ENCODE measurements at places on chromosomes 4 and X.

DNA sequence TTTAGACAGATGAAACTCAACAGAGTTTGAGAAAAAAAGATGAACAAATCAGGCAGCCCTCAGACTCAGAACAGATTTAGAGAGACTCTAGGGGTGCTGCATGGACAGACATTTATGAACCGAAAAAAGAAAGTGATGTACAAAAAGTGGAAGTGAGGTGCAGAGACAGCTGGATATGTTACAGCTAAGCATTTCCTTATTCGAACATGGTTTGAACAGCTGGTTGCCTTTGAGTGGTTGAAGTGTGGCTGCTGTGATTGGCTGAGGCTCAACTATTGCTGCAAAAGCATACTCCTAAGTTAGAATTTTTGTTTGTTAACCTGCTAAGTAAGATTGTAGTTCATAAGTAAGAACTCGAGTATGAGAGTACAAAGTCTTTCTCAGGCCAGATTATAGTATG is 331.5 kb upstream of the PABPC4L start:
- no peak for DNase-seq

GRCh38 chr4:53497487-53498244 is 93.6 kb downstream of the LNX1 start:
- DNase-seq = no peak

DNA sequence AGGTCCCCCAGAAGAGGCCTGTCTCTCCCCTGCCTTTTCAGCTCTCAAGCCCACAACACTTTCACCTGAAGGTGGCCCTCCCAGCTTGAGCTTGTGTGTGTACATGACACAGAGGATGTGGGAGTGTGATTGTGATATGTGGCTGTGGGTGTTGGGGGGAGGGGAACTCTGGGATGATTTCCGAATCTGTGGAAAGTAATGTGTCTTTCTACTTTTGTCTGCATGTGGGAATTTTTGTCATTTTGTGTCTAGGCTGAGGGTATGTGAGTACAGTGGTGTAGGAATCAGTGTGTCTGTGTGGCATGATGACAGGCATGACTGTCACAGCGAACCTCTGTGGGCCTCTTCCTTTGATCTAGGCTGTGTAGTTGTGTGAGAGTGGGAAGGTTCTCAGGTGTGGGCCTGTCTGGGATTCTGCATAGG is 6.4 kb downstream of the SYP start:
- DNase-seq = no peak

- no peak for DNase-seq
These were observed 323.3 kb downstream of the ASMT start for GRCh38 chrX:1938190-1938589.

DNA sequence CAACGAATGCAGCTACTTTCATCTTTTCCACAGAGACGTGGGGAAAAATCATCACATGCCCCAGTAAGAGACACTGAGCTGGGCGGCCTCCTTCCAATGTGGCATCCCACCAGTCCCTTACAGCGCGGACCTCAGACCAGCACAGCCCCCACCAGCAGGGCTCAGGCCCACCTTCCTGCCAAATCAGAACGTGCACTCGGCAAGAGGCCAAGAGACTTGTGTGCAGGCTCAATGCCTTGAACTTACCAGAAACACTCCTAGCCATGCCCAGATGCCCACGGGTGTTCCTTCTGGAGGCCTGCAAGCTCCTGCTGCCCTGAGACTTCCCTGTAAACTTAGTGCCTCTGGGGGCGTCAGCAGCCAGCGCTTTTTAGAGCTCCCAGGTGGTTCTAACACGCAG is 31.2 kb downstream of the WDR1 start:
- no peak for DNase-seq

- DNase-seq = no peak
These were observed 1250.6 kb downstream of the ADGRL3 start for GRCh38 chr4:62450740-62451139.

GRCh38 chr4:158169931-158170690 is 2.7 kb downstream of the GASK1B start:
- DNase-seq = no peak

DNA sequence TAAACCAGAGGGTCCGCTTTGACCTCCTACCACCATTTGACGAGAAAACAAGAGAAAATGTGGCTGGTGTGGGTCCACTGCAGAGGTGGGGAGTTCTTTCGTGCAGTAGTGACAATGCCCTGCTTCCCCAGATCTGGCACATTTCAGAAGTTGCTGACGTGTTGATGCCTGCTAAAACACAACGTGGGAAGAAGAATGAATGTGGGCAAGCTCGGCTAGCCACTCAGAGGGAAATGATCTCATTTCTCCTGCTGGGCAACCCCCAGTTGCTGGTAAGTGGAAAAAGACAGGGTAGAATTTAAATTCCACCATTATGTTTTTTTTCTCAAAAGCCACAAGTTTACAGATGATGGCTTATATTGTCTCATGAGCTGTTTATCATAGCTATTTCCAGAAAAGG is 77.9 kb downstream of the LUZP4 start:
- no peak for DNase-seq

GRCh38 chr4:24604558-24605214 is 20.3 kb upstream of the DHX15 start:
- no peak for DNase-seq

DNA sequence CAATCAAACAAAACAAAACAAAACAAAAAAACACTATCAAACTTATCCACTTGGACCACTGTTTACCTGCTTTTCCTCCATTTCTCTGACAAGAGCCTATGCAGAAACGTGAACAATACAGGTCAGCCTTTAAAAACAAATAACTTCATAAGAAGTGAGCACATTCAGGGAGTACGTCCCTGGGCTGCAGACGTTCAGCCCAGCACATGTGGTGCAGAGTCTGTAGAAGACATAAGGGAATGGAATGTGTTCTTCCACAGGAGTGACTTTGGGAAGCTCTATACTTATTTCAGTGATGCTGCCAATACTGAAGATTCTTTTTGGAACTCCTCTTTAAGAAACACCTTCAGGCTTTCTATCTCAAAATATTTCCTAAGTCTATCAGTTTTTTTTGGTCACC is 120.6 kb downstream of the SPRY1 start:
- no peak for DNase-seq

DNA sequence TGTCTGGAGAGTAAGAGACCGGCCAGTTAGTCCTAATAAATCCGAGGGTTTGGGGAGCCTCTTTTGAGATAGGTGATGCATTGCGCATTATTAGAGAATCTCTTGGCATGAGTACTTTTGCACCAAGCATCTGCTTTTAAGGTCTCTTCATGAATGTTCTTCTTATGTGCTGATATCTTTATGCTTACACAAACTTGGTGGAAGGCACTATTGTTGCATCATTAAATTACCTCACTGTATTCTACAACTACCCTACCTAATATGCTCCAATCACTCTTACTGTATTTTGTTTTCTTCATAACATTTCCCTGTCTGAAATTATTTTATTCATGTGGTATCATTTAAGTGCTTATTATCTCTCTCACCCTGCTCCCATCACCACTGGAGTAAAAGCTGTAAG is 151.6 kb downstream of the PALLD start:
- DNase-seq = no peak

DNA sequence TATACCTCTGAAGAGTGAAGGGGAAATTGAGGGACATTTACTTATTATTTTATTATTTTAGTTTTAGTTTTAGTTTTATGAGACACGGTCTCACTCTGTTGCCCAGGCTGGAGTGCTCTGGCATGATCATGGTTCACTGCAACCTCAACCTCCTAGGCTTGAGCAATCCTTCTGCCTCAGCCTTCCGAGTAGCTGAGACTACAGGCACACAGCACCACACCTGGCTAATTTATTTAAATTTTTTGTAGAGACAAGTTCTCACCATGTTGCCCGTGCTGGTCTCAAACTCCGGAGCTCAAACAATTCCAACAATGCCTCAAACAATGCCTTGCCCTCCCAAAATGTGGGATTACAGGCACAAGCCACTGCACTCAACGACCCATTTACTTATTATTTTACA is 68.4 kb upstream of the BMP2K start:
- no peak for DNase-seq

DNA sequence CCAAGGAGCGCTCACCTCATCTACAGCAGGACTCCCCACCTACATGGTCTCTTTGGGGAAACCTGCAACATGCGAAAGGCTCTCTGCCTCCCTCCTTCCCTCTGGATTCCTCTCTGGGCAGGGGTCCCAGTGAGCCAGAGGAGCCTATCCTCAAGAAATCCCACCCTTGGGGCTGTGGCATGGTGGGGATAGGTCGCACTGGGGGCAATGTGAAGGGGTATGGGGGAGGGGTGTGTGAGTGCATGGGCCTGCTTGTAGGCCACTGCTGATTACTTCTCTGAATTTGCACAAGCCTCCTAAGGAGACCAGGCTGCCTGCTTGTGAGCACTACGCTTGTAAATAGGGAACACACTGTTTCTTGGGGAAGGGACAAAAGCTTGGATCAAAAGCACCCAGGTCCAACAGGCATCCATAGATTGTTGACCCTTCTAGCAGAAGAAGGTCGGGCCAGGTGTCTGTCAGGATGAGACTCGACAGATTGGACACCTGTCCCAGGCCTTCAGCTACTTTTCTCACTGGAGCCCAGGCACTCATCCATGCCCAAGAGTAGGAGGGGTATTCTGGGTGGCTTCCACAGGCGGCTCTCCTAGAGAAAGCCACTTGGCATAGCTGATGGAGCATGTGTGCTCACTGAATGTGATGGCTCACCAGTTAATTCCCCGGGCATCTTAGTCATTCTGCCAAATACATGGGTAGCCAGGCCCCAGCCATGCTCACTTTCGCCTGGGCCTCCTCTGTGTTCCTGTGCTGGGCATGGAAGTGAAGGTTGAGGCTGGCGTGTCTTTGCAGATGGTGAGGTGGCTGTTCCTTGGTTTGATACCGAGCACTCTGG is 75.0 kb downstream of the NBDY start:
- DNase-seq = no peak

DNA sequence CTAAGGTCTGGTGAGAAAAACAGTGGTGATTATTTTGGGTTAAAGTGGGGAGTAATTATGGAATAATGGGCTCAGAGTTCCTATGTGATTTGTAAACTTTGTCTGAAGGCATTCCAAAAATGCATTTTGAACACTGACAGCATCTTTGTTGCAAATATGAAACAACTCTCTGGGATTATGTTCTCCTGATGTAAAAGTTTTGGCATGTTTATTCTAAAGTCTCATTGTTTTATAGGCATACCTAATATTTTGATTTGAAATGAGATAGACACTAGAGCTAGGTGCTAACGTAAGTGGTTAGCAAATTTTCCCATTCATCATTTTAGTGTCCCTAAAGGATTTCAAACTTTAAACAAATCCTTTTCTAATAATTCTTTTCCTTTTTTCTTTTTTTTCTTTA is 140.9 kb upstream of the ANXA3 start:
- no peak for DNase-seq

DNA sequence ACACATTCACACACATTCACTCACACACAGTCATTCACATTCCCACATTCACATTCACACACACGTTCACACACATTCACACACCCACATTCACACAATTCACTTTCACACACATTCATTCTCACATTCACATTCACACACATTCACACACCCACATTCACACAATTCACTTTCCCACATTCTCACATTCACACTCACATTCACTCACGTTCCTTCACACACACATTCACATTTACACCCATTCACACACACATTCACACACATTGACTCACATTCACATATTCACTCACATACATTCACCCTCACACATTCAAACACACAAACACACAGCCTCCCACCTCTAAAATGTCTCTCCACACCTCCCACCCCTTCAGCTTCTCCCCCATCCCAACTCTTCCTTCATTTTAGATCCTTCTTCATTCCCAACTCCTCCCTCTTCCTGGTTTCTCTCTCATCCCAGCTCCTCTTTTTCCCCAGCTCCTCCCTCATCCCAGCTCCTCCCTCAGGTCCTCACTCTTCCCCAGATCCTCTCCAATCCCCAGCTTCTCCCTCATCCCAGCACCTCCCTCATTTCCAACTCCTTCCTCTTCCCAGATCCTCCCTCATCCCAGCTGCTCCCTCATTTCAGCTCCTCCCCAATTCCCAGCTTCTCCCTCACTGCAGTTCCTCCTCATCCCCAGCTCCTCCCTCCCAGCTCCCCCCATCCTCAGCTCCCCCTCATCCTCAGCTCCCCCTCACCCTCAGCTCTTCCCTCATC is 111.0 kb downstream of the FAM53A start:
- DNase-seq = no peak

- DNase-seq = no peak
These were observed 29.6 kb upstream of the TASL start for GRCh38 chrX:30607155-30607554.

DNA sequence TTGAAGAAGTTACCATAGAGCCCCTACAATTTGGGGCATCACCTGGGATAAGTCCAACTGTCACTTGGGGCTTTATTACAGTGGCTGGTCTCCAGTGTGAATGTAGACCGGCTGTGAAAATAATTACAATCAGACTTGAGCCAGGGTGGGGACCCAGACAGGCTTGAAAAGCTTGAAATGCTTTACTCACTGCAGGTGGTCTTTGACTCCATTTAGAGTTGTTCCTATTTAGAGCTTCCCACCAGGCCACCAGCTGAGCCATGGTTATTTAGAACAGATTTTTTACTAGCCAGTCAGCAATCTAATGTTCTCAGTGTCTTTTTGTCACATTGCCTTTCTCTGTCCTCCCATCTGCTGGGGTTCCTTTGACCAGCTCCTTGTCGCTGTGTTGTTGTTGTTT is 5.7 kb downstream of the ARHGAP10 start:
- DNase-seq = no peak

- DNase-seq = no peak
These were observed 92.3 kb downstream of the KCNIP4 start for GRCh38 chr4:21856301-21856700.

DNA sequence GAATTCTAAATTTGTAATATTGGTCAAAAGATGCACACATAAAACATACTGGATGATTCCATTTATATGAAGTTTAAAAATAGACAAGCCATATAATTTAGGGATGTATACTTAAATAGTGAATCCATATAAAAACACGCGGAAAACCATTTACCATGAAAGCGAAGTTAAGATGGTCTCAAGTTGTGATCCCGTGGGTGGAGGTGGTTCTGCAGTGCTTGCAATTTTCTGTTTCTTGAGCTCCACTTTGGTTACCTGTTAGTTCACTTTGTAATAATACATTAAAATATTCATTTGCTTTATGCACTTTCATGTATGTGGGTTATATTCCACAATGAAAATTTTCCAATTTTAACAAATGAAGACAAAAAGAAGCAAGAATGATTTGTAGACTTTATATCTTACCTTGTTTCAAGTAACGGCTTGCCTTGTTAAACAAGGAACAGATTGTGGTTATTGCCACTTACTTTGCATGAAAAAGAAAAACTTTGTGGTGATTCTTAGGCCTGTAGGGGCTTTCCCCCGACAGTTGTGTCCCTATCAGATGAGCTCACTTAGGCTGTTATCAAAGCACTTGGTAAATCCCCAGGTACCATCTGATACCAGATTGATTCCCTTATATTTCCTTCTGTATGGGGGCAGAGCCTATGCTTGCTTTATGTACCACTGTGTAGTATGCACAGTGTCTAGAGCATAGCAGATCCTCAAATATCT is 12.2 kb downstream of the UCP1 start:
- DNase-seq = no peak

- DNase-seq = no peak
These were observed 54.2 kb upstream of the SMIM10 start for GRCh38 chrX:134936542-134936941.

Data from NCI-H510A treated with DMSO at 0.1 percent for 48 hours (cell line).